ENCODE measurements at places on chromosomes 6 and 20. TPM values are rescaled to one million over a fixed set of nuclear protein-coding genes. Genes with fewer than 3 reads are reported as not detected.

DNA sequence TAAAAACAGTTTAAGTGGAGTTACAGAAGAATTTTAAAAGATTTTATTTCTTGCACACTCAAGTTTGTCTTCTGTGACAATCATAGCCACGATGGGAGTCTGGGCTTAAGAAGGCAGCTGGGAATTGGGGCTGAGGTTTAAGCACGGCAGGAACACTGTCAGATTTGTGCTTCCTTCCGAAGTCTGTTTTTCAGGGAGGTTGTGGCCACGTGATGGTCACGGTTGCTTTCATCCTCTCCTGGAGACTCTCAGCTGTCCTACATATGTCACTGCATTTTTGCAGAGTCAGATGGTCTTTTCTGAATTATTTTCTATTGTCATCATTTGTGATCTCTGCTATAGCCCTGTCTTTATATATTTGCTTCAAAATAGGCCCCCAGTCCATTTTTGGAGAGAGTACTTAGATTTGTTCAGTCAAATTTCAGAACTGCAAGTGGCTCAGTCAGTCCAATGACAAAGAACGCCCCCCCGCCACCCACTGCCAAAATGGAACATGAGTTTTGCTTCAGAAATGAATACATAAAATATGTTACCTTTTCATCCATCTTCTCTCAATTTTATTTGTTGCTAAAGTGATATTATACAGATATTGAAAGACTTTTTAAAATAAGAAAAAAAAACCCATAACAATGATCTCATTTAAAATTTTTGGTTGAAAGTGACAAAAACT lies 111.8 kb upstream of the ZFP64 start:
- H3K27me3 ChIP-seq = no peaks in the 10 kb centered on the region
- H3K4me1 ChIP-seq = no peaks in the 10 kb centered on the region
- no peak for DNase-seq
- no peak overlapping the region for H3K27ac ChIP-seq
- no peak overlapping the region for H3K4me3 ChIP-seq
- H3K36me3 ChIP-seq = no peaks in the 10 kb centered on the region

The MCCD1 gene
- total RNA-seq = not detected

The VIP gene
- not detected for total RNA-seq

DNA sequence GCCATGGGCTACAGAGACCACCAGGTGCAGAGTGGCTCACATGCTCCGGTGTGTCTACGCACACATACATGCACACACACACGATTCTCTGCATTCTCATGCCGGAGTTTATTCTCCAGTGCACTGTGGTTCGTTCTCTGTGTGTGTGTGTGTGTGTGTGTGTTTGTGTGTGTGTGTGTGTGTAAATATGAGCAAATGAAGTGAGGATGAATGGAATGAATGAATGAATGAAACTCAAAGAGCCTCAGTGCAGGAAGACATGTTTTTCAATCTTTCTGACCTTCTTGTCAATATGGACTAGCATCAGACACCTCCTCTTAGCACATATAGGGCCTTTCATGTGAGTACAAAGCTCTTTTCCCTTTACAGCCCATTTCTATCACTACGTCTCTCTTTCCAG lies 1.6 kb downstream of the TMEM74B start:
- no peak overlapping the region for H3K4me3 ChIP-seq
- no peak for DNase-seq
- H3K4me1 ChIP-seq = no peaks in the 10 kb centered on the region
- no peaks in the 10 kb centered on the region for H3K27me3 ChIP-seq

DNA sequence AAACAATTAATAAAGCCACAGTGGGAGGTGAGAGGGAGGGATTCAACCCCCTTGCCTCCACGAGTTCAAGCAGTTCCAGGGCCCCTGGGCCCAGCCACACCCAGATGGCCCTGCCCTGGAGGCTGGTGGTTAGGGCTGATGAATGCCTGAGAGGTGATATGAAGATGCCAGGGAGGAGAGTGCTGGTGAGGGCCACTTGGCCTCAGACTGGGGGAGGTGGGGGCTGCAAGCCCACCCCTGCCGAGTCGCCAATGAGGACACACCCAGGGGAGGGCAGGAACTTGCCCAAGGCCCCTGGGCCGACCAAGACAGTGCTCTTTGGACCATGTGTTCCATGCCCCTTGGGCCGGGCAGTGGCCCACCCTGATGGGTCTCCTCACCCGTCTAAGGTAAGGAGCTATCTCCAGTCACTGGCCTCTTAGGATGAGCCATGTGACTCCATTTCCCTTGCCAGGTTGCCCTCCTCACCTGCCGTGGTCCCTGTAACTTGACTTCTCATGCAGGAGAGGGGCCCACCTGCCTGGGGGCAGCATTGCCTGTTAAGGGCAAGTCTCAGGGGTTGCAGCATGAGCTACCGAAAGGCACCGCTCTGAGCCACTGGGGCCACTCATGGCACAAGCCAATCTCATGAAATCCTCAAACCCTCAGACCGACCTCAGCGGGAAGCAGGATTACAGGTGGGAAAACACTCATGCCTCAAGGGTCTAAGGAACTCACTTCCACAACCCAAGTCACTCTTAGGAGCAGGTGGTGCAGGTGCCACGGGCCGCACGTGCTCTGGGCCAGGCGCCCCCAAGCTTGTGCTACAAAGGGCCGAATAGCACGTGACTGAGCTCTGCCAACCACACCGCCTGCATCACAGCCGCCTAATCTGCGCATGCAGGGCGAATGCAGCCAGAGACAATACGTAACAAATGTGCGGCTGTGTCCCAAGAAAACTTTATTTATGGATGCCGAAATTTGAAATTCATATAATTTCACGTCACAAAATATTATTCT lies 147.4 kb upstream of the MLN start:
- no peaks in the 10 kb centered on the region for H3K36me3 ChIP-seq
- no peak overlapping the region for H3K27ac ChIP-seq
- H3K4me1 ChIP-seq = no peaks in the 10 kb centered on the region
- DNase-seq = no peak
- H3K4me3 ChIP-seq = no peak overlapping the region

GRCh38 chr6:169144356-169144755 lies 109.3 kb downstream of the THBS2 start:
- no peaks in the 10 kb centered on the region for H3K36me3 ChIP-seq
- no peak for DNase-seq
- H3K27ac ChIP-seq = no peak overlapping the region
- H3K4me1 ChIP-seq = no peaks in the 10 kb centered on the region

The TLDC2 gene
- total RNA-seq = 0.30 TPM
